ENCODE measurements at places on chromosomes 6 and 20. TPM values are rescaled to one million over a fixed set of nuclear protein-coding genes. Genes with fewer than 3 reads are reported as not detected.

The PRND gene
- total RNA-seq, result not detected

The POM121L2 gene
- total RNA-seq, result not detected

The TFB1M gene
- 15.2 TPM for total RNA-seq

The TSPO2 gene
- not detected for total RNA-seq

The DEFB132 gene
- total RNA-seq, result not detected

The HSPA1L gene
- total RNA-seq, result 1.5 TPM

The C6orf163 gene
- total RNA-seq, result 2.2 TPM

The MYCT1 gene
- total RNA-seq, result 0.44 TPM

The C20orf141 gene
- not detected for total RNA-seq

The PROKR2 gene
- not detected for total RNA-seq

The REM1 gene
- total RNA-seq, result not detected

The NCOA5 gene
- total RNA-seq, result 9.1 TPM

The PDE10A gene
- 2.5 TPM for total RNA-seq

The SLC22A23 gene
- total RNA-seq, result 4.7 TPM

The KHDC1L gene
- total RNA-seq, result not detected

The CCN5 gene
- total RNA-seq, result 25.3 TPM

The PTCHD4 gene
- 3.5 TPM for total RNA-seq

The SLC25A27 gene
- total RNA-seq, result 9.9 TPM

The SLC17A2 gene
- total RNA-seq, result not detected

The HTR1E gene
- not detected for total RNA-seq

The PROCR gene
- 49.1 TPM for total RNA-seq

The OXT gene
- total RNA-seq, result not detected

The EDEM2 gene
- total RNA-seq, result 82.0 TPM

The NOTCH4 gene
- total RNA-seq, result 1.3 TPM

The ZC2HC1B gene
- total RNA-seq, result not detected

The CCN2 gene
- 39.7 TPM for total RNA-seq

The BANF2 gene
- total RNA-seq, result not detected

The ZNF165 gene
- total RNA-seq, result 0.29 TPM

The SLC2A10 gene
- 90.1 TPM for total RNA-seq

The EFCAB8 gene
- not detected for total RNA-seq

The FKBP1C gene
- 0.17 TPM for total RNA-seq

The TFAP2A gene
- under 0.01 TPM for total RNA-seq

The SLC24A3 gene
- total RNA-seq, result not detected

The RPS10 gene
- total RNA-seq, result 2,692 TPM

The OTOR gene
- total RNA-seq, result not detected

The BPHL gene
- 24.4 TPM for total RNA-seq

The HCK gene
- total RNA-seq, result not detected

The DLL1 gene
- 0.15 TPM for total RNA-seq

The NOL7 gene
- 36.2 TPM for total RNA-seq

The THBS2 gene
- total RNA-seq, result 141 TPM

The GPX5 gene
- total RNA-seq, result not detected

The PTCRA gene
- total RNA-seq, result not detected

The ULBP1 gene
- 0.44 TPM for total RNA-seq

The MYH7B gene
- 0.15 TPM for total RNA-seq

The TP53INP2 gene
- total RNA-seq, result 4.5 TPM

The PACRG gene
- 1.3 TPM for total RNA-seq

The IL17A gene
- not detected for total RNA-seq

Data from smooth muscle cell of trachea (primary cell).